T-helper 17 cell (primary cell): ENCODE measurements at places on chromosomes 1 and 21. TPM values are rescaled to one million over a fixed set of nuclear protein-coding genes. Genes with fewer than 3 reads are reported as not detected.

DNA sequence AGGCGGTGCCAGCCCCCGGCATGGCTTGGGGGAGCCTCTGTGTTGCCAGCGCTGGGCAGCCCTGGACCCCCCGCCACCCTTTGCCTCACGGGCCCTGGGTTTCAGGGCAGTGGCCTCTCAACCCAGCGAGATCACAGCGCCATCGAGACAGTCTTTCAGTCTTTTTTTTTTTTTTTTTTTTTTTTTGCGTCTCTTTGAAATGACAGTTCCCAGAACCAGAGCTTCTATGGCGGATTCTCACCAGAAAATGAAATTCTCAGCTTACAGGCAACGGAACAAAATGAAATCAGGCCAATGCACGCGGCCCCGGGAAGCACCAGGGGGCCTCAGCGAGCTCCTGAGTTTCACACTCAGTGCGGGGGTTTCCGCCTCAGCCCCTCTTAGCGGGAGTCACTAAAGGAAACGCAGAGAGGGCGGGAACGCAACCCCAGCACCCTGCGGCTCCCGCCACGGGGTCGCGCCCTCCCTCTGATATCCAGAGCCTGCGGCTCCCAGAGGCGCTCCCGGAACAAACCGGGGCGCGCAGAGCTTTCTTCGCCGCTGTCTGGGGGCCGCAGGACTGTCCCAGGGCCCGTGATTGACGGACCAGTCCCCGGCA is 8.0 kb upstream of the COL6A1 start:
- DNase-seq, result peak; percentile 53

DNA sequence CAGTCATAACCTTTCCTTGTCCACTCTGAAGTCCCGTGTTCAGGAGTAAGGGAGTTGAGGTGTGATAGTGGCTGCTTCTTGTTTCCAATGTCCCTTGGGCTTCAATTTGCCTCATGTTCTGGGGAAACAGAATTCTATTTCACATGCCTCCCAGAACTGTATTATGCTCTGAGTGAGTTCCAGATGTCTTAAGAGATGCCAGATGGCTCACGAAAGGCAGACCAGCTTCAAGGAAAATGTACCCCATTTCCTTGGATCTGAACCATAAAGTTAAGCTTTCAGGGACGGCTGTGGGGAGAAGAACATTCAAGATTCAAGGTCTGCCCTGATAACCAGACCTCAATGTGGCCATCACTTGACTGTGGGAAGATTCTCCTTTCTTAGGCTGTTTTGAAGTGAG is 42.4 kb downstream of the C1orf87 start:
- no peak for DNase-seq

The ILF2 gene
- 142 TPM for total RNA-seq

The MCOLN3 gene
- 5.1 TPM for total RNA-seq

GRCh38 chr1:7369866-7370265 is 401.2 kb upstream of the VAMP3 start:
- no peak for DNase-seq

DNA sequence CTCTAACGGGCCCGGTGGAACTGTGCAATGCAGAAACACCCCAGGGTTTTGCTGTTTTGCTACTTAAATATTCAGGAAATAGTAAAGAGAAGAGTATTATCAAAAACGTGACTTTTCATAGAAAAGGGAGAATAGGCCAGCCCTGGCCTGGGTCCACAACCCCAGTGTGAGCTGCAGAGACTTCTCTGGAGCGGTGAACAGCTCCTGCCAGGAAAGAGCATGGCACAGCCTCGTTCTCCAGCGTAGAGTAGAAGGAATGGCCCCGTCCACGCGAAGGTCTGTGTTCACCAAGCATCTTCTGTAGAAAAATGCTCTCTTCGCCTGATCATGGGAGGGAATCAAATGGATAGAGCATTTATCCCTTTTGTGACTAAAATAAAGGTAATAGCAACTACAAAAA is 51.4 kb downstream of the PDE9A start:
- no peak for DNase-seq

GRCh38 chr1:9143250-9143649 is 14.3 kb upstream of the GPR157 start:
- DNase-seq, result no peak

GRCh38 chr1:87650306-87650705 is 321.6 kb downstream of the LMO4 start:
- no peak for DNase-seq

DNA sequence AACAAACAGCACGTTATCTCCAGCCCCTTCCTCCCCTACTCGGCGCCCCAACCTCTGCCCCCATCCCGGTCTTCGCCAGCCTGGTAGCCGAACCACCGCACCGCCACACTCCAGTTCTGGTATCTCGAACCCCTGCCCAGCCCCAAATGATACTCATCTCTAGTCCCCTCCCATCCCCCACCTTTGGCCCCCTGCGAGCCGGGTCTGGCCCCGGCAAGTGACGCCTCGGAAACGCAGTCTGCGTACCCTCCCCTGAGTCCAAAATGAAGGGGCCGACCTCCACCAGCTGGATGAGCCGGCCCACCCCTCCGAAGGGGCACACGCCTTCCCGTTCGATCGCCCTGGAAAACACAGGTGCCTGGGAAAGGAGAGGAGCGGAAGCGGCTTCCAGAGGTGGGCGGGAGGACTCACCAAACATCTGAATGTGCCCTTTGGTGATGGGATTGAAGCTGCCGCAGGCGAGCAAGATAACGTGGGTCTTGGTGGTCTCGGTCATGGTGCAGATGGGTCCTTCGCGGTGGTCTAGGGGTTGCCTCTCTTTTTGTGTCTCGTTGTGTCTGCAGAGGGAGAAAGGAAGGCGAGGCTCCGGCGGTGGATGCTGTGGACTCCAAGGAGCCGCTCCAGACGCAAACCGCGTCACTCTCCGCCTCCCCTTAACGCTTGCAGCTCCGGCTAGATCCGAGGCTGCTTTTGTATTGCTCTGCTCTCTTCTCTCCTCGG is at the start of gene NMNAT2:
NMNAT2 (minus strand) TSS at position 609 of the 720 bp plus-strand sequence; CDS start at position 496, 113 bp downstream.
- no peak for DNase-seq

The OR2G6 gene
- total RNA-seq, result not detected

DNA sequence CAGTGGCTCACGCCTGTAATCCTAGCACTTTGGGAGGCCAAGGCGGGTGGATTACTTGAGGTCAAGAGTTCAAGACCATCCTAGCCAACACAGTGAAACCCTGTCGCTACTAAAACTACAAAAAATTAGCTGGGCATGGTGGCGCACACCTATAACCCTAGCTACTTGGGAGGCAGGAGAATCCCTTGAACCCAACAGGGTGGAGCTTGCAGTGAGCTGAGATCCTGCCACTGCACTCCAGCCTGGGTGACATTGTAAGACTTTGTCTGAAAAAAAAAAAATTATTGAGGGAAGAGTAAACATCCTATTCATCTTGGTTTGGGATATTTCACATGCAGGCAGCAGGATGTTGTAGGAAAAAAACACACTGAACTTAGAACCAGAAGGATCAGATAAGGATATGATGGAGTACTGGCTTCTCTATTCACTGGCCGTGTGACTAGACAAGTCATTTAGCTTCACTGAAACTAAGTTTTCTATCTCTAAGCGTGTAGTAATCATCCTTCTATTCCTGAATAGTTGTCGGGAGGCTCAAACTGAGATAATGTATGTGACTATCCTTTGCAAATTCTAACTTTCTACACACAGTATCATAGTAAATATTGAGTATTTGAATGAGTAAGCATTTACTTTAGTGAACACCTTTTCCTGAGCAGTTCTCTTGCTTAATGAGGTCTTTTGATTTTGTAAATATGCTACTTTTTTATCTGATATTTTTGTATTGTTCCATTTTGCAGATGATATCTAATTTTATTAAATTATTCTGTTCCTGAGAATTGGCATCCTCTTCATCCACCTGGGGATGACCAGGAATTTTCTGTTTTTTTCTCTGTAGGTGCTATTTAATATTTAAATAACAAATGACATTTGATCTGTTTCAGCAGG is 18.2 kb downstream of the CAP1 start:
- DNase-seq, result no peak

The CFHR5 gene
- not detected for total RNA-seq

The DSCAM gene
- total RNA-seq, result not detected

The KCNJ6 gene
- total RNA-seq, result not detected

The RGS8 gene
- total RNA-seq, result not detected

DNA sequence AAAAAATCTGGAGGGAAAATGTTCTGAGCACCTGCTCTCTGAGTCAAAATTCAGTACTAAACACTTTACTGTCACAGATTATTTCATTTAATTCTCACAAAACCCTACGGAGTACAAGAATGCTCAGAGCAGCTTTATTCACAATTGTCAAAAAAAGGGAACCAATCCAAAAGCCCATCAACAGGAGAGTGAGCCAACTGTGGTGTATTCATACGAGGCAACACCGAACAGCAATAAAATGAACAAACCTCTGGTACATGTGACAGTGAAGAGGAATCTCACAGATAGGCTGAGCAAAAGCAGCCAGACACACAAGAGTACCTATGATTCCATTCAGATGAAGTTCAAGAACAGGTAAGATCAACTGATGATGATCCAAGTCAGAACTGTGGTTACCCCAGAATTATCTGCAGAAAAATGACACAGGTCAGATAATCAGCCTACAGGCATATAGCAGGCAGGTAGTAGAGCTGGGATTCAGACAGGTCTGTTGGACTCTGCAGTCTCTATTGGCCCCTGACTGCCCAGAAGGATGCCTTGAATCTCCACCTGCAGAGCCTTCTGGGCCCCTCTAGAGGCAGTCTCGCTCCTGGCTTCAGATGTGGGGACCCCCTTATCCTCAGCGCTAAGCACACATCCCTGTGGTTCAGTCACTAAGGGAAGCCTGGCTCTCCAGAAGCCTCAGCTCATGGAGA is 19.2 kb downstream of the SLC9A1 start:
- no peak for DNase-seq
